ENCODE measurements at places on chromosomes 5 and 9.

- peak; percentile 92 for DNase-seq
Measured at GRCh38 chr9:126398403-126399058, 71.9 kb downstream of the MVB12B start.

GRCh38 chr5:133341296-133341695 is 271.0 kb downstream of the FSTL4 start:
- no peak for DNase-seq

DNA sequence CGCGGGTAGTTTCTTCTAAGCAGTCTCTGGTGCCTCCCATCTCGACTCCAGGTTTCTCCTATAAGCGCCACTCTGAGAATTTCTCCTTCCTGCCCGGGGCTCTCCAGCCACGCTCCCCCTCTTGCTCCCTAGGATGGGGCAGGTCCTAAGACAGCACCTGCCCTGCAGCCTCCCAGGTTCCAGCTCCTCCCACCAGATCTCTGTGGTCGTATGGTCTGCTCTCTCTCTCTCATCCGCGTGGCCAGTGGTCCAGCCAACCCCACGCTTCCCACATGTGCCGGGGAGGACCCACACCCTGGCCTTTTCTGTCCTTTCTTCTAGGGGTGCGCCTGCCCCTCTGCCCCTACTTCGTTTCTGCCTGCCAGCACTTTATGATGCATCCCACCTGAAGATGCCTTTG is 40.5 kb downstream of the MVB12B start:
- no peak for DNase-seq

GRCh38 chr5:38795986-38796741 is 49.6 kb upstream of the OSMR start:
- no peak for DNase-seq

DNA sequence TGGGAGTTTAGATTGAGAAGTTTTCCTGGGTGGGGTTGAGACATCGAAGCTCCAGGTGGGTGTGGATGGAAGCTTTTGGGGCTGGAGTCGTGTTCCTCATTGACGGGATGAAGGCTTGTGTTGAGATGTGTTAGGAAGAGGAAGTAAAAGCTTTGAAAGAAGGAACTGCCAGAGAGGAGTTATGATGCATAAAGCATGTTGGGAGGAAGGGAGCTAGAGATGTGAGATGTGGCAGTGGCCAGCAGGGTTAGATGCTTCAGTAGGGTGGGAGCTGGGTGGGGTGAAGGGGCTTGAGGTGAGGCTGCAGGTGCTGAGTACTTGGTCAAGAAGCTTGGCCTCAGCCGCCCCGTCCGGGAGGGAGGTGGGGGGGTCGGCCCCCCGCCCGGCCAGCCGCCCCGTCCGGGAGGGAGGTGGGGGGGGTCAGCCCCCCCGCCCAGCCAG is 56.7 kb downstream of the HSPA4 start:
- no peak for DNase-seq

DNA sequence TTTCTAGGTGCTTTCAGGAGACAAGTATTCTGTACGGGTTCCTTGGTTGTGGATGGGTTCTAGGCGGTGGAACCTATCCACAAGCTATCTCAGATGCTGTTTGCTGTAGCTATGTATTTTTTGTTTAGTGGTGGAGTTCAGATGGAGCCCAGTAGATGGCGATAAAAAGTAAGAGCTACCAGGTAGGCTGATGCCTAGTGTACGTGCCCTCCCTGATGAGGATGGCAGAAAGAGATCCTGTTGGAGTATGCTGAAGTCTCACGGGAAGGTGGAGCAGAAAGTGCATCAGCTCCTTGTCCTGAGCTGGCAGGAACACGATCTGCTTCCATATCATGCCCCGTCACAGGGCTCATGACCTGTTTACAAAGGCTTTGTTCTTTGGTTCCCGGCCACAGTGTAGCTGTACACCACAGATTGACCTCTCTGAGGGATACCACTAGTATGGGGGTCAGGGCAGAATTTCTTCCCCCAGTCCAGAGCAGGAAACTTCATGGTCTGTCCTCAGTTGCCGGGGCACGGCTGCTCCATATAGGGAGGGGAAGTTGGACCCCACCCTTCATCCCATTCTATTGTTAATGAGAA is 12.6 kb upstream of the UGT3A2 start:
- DNase-seq, result no peak

- no peak for DNase-seq
Measured at GRCh38 chr9:99021512-99021911, 77.8 kb downstream of the COL15A1 start.

DNA sequence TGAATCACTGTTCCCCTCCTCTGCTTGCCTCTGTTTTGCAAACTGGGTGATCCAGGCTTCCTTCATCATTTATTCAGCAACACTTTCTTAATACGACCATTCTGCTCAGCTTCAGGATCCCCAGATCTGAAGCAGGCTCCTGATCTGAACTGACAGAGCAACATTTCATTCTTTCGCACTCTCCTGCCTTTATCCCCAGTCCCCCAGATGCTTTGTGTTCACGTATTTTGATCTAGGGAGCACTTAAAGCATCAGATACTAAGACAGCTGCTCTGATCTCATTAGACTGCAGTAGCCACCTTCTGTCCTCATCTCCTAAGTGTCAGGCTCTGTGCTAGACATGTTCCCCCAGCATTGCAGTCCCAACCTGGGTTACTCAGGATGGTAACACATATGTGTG is 158.0 kb downstream of the TRIO start:
- no peak for DNase-seq

GRCh38 chr5:82387001-82387818 is 109.1 kb upstream of the RPS23 start:
- DNase-seq, result no peak

Data from glutamatergic neuron (in vitro differentiated cells).